ENCODE measurements at places on chromosomes 2 and 18.

DNA sequence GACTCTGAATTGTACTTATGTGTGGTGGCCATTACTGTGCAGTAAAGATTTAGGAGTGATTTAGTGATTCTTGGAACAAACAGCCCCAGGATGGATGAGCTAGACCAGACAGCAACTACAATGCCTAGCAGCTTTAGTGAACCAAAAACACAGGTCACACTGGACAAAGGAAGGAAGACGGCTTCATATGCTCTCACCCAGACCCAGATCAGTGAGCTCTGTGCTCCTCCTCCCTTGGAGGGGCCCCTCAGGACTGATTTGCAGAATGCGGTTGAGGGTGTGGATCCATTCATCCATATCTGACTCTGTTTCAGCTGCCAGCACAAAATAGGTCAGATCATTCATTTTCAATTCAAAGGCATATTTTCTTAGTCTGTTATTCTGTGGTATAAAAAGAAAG, 159.7 kb upstream of the CCDC195 start:
- no peak for DNase-seq

DNA sequence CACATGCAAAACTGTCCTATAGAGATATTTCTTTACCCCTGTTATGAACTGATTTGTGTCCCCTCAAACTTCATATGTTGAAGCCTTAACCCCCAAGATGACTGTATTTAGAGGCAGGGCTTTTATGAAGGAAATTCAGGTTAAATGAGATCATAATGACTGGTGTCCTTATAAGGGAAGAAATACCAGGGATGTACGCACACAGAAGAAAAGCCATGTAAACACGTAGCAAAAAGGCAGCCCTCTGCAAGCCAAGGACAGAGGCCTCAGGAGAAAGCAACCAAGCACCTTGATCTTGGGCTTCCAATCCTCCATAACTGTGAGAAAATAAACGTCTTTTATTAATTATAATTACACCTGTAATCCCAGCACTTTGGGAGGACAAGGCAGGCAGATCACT, 101.3 kb upstream of the NDUFV2 start:
- no peak for DNase-seq

DNA sequence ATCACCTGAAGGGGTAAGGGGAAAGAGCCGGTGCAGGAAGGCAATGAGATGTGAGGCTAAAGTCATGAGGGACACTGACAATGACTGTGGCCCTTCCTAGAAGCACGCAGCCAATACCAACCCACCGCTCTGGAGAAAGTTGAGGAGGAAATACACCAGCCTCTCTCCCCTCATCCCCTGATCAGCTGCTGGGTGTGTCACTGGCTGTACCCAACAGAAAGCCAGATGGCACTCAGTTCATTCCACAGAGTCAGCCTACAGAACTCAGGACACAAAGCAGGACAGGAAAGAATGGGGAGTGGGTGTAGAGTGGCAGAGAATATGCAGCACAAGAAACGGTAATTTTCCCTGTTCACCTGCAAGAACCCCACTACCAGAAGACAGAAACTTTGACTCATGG, 29.7 kb downstream of the CCBE1 start:
- no peak for DNase-seq

DNA sequence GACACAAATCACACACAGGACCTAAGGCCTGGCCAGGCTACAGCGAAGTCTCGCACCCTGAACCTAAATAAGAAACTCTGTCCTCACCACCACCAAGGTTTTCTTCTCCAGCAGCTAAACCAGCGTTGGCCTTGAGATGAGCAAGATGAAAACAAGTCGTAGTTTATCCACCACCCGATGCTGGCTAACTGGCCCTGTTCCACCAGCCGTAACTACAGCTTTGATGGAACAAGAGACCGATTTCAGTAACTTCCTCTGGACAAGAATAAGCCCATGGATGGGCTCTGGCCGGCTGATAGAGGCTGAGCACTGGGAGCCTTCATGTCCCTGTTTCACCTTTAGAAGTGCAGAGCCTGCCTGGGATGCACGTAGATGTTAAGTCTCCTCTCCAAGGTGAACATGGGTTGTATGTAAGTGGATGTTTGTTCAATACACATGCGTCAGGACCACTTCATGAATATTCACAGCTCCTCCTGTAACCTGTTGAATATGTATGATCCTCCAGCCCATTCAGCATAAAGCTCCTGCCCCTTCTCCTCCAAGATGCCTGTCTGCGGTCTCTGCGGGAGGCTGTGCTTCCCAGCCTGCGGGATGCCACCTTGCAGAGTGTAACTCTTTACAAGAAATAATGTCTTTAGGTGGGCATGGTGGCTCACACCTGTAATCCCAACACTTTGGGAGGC, 24.2 kb downstream of the ADI1 start:
- no peak for DNase-seq

DNA sequence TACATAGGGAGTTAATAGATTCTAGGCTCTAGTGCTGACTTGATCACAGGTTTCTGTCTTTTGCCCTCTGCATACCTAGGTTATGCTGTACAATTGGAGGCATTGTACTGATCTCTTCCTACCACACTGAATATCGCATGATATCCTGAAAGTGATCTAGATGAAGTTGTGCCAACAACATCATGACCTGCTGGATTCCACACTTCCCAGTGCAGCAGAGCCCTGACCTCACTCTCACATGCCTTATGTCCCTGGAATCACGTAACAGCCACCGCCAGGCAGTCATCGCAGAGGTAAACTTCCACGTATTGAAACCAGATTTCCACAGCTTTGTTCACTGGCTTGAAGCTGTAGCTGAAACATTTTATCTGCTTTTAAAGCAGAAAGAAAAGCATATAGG, 214.0 kb downstream of the ANKRD30B start:
- no peak for DNase-seq

DNA sequence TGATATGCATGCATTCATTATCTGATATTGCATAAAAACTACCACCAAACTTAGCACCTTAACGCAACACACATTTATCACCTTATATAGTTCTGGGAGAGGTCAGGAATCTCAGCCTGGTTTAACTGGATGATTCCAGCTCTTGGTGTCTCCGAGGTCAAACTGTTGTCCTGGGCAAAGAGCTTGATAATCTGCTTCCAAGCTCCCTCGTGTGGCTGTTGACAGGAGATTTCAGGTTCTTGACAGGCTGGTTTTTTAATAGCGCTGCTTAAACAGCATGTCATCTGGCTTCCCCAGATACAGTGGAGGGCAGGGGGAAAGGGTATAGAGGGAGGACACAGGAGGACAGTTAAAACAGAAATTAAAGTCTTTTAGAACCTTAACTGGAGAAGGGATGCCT, 785.0 kb downstream of the CNTNAP5 start:
- peak; percentile 44 for DNase-seq

GRCh38 chr2:25981596-25982272, 563 bp downstream of the KIF3C start:
- no peak for DNase-seq

DNA sequence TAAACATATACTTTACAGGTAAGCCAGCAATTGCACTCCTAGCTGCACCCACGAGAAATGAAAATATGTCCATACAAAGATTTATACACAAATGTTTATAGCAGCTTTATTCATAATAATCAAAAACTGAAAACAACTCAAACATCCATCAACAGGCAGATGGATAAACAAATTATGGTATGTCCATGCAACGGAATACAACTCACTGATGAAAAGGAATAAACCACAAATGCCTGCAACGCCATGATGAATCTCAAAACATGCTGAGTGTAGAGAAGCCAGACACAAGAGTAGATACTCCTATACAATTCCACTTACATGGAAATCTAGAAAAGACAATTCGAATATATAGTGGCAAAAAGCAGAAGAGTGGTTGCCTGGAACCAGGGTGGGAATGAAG, 76.0 kb downstream of the EPAS1 start:
- DNase-seq: no peak

DNA sequence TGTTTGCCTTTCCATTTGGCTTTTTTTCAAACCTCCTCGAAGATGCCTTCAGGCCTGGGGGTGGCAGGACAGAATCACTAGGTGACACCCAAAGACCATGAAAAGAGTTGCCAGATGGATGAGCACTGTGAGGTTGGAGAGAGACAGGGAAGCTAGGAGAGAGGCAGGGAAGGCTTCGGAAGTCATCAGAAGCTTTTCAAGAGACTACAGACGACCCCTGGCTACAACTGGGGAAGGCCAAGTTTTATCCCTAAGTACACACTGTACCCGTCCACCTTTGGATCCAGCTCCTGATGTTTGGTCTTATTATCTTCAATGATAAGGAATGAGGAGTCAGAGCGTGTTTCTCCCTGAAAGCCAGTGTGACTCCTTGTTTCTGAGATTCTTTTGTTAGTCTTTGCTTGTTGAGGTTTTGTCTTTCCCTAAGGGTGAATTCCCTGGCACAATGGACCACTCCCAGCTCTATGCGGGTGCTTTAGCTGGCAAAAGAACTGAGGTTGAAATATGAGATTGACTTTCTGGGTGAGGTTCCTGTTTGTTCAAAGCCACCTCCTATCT, 33.4 kb upstream of the SLC9A2 start:
- DNase-seq: no peak

- DNase-seq: no peak
Observed at GRCh38 chr2:188146888-188147287, 144.8 kb upstream of the GULP1 start.

GRCh38 chr2:167756446-167756845, 490.9 kb downstream of the STK39 start:
- DNase-seq: no peak

DNA sequence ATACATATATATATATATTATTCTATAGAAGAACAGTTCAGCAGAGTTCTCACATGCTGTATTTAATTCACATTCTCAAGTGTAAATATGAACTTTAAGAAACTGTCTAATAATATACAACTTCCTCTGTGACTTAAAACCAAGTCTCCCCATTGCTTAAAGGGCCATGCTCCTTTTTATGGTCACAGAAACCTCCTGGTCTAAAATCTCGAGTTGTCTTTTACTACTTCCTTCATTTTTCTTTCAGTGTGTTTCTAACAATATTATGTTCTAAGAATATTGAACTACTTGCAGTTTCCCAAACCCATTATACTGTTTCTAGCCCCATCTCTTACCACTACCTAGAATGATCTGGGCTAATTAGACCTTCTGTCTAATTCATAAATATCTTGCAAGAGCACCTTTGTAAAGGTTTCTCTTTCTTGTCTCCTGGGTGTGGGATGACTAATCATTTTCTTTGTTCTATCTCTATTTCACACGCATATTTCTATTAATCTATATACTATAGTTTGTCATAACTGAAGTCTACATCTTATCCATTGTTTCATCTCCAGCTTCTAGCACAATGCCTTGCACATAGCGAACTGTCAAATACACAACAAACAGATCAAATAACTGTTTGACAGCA, 48.8 kb downstream of the ERBB4 start:
- no peak for DNase-seq

- no peak for DNase-seq
Observed at GRCh38 chr2:36831185-36831584, 134.7 kb downstream of the VIT start.

GRCh38 chr2:223414646-223415045, 187.5 kb downstream of the SCG2 start:
- no peak for DNase-seq

DNA sequence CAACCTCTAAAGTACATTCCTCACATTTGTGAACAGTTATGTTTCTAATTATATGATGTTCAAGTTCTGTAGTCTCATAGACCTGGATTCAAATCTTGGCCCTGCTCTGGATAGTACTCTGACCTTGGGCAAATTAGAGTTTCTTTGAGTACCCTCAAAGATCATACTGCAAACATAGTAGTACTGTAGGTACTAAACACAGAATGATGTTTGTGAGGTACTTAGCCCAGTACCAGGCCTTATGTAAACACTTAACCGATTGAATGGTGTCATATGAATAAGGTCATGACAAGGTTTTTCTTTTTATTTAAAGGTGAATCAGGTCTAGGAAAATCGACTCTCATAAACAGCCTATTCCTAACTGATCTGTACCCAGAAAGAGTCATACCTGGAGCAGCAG, 19.1 kb downstream of the SEPTIN2 start:
- DNase-seq: no peak

- no peak for DNase-seq
Observed at GRCh38 chr2:229470781-229471180, 199.7 kb upstream of the PID1 start.

DNA sequence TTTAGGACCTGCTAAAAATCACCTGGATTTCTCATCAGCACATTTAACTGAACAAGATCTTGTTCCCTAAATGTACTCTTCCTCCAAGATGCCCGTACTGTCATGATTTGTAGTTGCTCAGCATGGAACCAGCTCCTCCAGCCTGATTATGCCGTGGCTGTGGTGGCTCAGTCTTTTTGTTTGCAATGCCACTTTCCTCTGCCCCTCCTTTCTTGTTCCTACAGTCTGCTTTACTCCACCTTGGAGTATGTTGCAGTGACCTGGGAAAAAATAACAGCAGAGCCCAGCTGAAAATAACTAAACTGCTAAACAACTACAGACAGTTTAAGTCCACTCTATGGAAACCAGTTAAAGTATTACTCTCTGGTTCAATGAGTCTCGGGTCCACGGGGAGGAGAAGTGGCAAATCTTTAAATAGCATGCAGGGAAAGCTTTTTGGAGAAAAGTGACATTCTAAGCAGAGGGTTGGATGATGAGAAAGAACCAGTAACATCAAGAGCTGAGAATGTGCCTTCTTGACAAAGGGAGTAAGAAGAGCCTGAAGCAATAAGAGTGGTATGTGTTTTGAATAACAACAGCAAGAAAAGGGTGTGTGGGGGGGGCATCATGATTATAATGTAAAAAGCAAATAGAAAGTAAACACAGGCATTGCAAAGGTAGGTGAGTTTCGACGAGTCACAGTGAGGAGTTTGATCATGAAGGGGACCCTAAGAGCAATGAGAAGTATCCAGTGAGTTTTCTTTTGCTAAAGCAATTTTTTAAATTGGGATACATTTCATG, 225.7 kb downstream of the TMX3 start:
- DNase-seq: no peak

GRCh38 chr2:109158237-109158636, 29.2 kb downstream of the SH3RF3 start:
- DNase-seq: no peak

GRCh38 chr18:50356036-50356945, 18.6 kb upstream of the SKA1 start:
- no peak for DNase-seq

GRCh38 chr2:186611526-186611925, 21.7 kb downstream of the ITGAV start:
- no peak for DNase-seq

DNA sequence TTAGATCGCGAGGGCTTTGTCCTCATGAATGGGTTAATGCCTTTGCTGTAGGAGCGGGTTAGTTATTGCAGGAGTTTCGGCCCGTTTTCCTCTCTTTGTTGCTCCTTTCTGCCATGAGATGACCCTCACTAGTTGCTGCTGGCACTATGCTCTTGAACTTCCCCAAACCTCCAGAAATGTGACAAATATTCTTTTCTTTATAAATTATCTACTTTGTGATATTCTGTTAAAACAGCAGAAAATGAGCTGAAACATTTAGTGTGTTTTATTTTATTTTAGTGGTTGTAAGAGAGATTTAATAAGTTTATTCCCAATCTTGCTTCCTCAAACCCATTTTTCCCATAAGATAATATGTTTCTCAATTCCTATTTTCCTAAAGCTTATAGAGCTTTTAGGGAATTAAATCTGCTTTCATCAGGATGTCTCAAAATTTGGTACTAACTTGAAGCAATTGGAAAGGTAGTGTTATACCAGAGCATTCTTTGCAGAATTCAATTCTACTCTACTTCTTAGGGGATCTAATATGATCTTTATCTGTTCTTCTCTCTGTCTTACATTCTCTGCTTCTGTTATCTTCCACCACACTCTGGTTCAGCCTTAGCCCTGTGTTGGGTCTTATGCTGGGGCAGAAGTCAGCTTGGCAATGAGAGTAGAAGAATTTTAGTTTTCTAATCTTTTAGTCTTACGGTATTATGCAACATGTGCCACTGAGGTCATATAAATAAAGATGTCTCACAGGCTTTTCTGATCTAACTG, 23.1 kb downstream of the DDX1 start:
- no peak for DNase-seq

- no peak for DNase-seq
Observed at GRCh38 chr2:88942798-88943197, 251.3 kb downstream of the RPIA start.
